Stimulated activated CD4-positive, alpha-beta T cell treated with anti-CD3 and anti-CD28 coated beads, TNF-alpha, amount 100 ng/mL, for 1 hour (primary cell): ENCODE measurements at places on chromosomes 2 and 18.

DNA sequence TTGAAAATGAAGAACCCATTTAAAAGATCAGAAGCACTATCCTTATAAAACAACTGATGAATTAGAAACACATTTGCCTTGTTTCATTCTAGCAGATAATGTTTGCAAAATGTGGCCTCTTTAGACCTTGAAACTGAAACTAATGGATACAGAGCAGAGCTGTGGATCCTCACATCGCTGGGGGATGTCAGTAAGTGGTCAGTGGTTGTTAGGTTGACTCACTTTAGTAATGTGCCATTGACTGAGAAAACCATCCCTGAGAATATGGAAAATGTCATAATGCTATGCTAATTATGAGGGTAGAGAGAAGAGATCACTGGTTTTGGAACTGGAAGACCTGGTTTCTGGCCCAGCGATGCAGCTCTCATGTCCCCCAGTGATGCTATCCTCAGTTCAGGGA is 176.7 kb downstream of the MYO1B start:
- DNase-seq, result no peak

GRCh38 chr2:200264631-200265030 is 41.9 kb upstream of the SPATS2L start:
- no peak for DNase-seq

- no peak for DNase-seq
Observed at GRCh38 chr2:102487761-102488462, 14.9 kb downstream of the SLC9A4 start.

- no peak for DNase-seq
Observed at GRCh38 chr2:157271590-157272203, 14.2 kb downstream of the GALNT5 start.

DNA sequence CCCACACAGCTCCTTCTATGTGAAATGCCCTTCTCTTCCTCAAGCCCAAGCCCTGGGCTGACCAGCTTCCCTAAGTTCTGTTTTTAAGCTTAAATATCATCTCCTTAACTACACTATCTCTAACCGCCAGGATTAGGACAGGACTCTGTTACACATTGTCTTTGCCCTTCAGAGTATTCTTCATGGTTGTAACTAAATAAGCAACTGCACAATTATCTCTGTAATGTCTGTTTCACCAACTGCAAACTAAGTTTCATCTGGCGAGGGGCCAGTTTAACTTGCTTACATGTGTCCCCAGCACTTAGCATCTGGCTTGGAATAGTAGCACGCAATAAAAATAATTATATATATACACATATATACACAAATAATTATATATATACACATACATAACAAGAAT is 1.1 kb upstream of the ERMN start:
- no peak for DNase-seq

- DNase-seq, result no peak
Observed at GRCh38 chr18:9765501-9765900, 57.4 kb downstream of the RAB31 start.

- DNase-seq, result no peak
Observed at GRCh38 chr2:68045342-68045741, 17.5 kb downstream of the C1D start.

- DNase-seq, result no peak
Observed at GRCh38 chr2:42917425-42917927, 125.1 kb upstream of the HAAO start.

DNA sequence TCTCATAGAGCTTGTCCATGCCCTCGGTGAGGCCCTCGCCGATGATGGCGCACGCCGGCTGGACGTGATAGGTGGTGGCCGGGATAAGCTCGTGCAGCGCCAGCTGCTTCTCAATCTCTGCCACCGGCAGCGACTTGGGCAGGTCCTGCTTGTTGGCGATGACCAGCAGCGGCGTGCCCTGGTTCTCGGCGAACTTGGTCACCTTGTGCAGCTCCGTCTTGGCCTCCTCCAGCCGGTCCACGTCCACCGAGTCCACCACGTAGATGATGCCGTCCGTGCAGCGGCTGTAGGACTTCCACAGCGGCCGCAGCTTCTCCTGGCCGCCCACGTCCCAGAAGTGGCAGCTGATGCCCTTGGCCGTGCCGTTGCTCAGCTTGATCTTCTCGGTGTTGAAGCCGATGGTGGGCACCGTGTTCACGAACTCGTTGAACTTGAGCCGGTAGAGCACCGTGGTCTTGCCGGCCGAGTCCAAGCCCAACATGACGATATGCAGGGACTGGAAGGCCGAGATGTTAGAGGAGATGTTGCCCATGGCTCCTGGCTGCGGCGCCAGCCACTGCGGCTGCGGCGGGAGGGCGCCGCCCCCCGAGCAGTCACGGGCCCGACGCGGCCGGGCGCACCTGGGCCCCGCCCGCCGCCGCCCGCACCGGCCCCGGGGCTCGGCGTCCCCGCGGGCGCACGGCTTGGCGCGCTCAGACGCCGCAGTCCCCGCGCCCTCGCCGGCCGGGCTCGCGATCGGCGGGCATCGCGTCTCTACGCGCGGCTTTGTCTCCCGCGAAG is 636 bp downstream of the ARL4C start:
- DNase-seq, result no peak

DNA sequence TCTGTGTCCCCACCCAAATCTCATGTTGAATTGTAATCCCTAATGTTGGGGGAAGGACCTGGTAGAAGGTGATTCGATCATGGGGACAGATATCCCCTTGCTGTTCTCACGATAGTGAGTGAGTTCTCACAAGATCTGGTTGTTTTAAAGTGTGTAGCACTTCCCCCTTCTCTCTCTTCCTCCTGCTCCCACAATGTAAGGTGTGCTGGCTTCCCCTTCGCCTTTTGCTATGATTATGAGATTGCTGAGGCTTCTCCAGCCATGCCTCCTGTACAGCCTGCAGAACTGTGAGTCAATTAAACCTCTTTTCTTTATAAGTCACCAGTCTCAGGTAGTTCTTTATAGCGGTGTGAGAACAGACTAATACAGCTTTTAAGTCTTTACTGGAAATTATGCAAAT is 193.3 kb upstream of the RBBP8 start:
- DNase-seq, result no peak

- DNase-seq, result no peak
Observed at GRCh38 chr2:239391286-239392071, 9.3 kb downstream of the HDAC4 start.

GRCh38 chr2:68172990-68173700 is 15.5 kb downstream of the PNO1 start:
- DNase-seq, result no peak

- DNase-seq, result no peak
Observed at GRCh38 chr2:7023542-7023941, 106.3 kb downstream of the RNF144A start.

- no peak for DNase-seq
Observed at GRCh38 chr2:102155703-102156515, 13.4 kb downstream of the IL1R1 start.

GRCh38 chr2:149747456-149747855 is 159.9 kb upstream of the MMADHC start:
- no peak for DNase-seq

DNA sequence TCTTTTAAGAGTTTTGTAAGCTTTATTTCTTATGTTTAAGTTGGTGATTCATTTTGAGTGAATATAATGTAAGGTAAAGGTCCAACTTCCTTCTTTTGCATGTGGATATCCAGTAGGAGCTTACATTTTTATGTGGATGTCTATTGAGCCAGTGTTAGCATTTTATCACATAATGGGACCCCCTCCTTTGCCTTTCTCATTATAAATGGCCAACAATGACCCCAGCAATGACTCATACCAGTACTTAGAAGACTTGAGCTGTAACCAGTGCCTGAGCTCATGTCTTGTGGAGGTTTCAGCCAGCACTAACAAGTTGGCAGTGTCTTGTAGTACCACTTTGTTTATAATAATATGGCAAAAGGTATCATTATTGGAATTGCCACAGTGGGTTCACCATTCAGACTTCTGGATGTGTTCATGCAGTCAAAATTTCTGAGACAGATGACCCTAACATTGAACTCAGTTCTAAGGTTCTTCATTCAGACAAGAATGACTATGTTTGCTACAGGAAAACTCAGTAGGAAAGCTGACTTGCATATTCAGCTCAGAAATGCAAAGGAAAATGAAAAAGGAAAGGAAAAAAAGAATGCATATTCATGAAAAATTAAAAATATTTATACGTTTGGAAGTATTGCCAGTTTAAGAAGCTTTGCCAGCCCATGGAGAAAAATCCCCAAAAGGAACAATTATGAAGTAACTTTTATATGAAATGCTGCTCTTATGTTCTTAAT is 41.0 kb downstream of the CDKL4 start:
- DNase-seq, result no peak

GRCh38 chr2:230774348-230774951 is 61.8 kb downstream of the CAB39 start:
- no peak for DNase-seq

GRCh38 chr2:20726913-20727312 is 60.0 kb downstream of the GDF7 start:
- no peak for DNase-seq

GRCh38 chr2:175633227-175633626 is 368.8 kb downstream of the LNPK start:
- DNase-seq, result no peak
